Stimulated activated CD8-positive, alpha-beta memory T cell treated with anti-CD3 and anti-CD28 coated beads, Interleukin-15, amount 100 ng/mL, for 48 hours (primary cell): ENCODE measurements at places on chromosomes 1 and 21.

- DNase-seq, result no peak
These were observed 46.8 kb upstream of the SLC44A3 start for GRCh38 chr1:94773296-94773809.

- no peak for DNase-seq
These were observed 54.5 kb downstream of the PAPPA2 start for GRCh38 chr1:176517484-176517883.

- no peak for DNase-seq
These were observed 2.2 kb downstream of the DEGS1 start for GRCh38 chr1:224185208-224185607.

DNA sequence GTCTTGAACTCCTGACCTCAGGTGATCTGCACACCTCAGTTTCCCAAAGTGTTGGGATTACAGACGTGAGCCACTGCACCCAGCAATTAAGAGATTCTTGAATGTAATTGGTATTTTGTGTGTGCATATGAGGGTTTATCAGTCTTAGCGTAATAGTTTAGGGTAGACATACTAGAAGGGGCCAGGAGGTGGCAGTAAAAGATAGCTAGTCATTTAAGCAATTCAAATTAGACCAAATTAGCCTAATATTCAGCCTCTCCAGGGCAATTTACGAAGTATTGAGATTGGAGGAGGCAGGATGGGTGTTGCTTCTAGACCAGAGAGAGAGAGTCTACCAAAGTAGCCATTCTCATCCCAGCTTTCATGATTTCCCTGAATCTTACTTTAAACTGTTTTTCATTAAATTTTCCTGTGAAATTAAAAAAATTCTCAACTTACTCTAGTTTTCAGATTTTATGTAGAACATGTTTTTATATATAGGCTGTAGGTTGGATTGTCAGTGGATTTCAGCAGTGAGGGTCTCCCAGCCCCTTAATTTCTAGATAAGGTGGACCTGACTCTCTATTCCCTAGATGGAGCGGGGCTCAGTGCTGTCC, 119.7 kb downstream of the HHAT start:
- DNase-seq, result no peak

GRCh38 chr1:227726924-227727599, 8.0 kb downstream of the JMJD4 start:
- no peak for DNase-seq

DNA sequence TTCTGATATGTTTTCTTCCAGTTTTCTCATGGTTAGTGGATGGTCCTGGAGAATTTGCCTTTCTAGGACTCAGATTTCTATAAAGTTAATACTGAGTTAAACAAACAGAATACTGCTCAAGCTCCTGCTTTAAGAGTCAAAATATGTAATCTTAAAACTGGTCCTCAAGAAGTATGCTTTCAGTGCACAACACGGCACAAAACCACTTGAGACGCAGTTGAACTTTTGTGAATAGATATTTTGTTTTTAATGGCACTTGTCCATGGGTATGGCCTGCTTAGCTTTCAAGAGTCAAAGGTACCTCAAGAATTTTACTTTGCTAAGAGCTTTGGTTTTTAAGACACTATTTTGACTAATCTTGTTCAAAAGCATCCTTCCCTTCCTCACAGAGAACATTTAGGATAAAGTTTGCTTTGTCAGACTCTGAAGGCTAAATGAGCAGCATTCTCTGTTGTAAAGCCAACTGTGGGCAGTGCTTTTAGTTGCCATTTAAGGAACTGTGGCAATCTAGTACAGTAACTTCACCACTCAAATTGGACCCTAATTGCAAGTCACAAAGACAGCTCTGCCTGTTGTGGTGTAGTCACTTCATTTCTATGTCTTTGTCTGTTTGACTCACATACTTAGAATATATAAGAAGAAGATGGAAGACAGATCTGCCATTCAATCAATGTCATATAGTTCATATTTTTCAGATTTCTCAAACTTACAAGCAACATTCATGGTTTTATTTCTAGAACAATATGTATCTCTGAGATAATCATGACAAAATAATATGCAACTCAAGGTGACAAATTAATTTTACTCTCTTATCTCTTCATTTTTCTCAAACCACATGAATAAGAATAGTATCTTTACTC, 28.8 kb downstream of the SAMD13 start:
- DNase-seq, result no peak

DNA sequence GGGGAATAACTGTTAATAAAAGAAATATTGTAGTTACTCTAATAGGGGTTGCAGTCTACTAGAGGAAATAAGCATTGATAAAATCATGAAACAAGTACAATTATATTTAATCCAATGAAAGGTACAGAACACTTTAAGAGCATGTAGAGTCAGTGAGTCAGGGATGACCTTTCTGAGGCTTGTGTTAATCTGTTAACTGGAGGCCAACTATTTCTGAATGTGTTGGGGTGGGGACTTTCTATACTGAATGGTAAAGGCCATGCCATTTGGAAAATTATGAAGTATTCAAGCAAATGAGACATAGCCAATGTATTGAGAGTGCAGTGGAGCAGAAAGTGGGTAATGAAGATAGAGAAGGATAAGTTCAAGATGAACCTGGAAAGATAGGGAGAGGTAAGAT, 646.2 kb downstream of the ADGRL2 start:
- no peak for DNase-seq

GRCh38 chr1:172112576-172112975, 271.3 kb downstream of the DNM3 start:
- DNase-seq, result no peak

DNA sequence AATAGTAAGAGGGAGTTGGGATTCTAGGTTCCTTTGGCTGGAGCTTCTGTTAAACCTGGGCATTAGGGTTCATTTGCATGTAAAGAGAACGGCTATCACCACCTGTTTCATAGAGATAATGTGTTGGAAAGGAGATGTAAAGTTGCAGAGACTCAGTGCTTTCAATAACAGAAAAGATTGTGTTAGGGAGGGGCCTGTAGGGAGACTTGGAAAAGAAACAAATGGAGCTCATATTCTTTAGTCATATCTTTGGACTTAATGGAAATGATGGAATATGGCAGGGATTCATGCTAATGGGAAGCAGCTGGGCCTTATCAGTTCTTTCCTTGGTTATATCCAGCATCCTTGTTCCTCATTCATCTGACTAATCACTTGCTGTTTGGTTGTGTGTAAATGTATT, 144.9 kb downstream of the CD247 start:
- DNase-seq, result no peak

- DNase-seq, result peak; percentile 64
These were observed 8.9 kb downstream of the VPS26C start for GRCh38 chr21:37257967-37258877.

- no peak for DNase-seq
These were observed 1.1 kb upstream of the TBX15 start for GRCh38 chr1:118989006-118989815.
